CD4-positive, alpha-beta T cell treated with Interferon alpha-2 for 1 hour (primary cell): ENCODE measurements at places on chromosomes 2 and 18.

GRCh38 chr18:12234451-12235190, 19.5 kb upstream of the CIDEA start:
- DNase-seq = no peak

DNA sequence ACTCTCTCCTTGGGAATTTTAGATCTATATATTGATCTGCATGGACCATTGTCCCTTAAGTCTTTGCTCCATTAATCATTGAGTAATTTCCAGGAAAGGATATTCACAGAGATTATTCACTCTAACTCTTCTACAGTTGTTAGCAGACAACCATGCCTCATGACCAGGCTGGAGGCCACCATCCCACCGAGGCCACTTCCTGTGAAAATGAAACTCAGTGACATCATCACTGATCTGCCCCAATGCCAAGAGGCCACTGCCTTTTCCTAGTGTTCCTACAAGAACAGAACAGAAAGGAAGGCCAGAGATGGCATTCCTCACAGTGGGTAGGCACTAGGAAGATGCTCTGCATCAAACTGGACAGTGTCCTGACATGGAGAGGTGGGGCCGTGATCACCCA, 161.3 kb downstream of the DTNA start:
- DNase-seq = no peak

DNA sequence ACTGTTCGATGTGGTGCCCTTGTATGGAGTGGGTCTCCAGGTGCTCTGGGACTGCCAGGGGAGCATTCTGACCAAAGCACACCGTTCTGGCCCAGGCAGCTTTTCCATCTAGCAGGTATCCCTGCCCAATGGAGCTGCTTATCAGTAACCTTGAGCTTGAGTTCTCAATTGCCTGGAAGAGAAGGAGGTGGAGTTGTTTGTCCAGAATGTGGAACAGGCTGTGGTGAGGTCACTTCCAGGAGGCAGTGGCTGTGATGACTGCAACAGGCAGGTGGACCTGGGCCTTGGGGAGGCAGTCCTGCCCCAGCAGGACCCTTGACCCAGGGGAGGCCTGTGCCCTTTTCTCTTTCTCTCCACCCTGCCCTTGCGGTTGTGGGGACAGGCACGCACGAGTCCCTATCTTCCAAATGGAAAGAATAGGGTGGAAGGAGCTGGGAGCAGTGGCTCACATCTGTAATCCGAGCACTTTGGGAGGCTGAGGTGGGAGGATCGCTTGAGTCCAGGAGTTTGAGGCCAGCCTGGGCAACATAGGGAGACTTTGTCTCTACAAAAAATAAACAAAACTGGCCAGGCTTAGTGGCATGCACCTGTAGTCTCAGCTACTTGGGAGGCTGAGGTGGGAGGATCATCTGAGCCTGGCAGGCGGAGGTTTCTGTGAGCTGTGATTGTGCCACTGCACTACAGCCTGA, 66.2 kb upstream of the MCFD2 start:
- no peak for DNase-seq

DNA sequence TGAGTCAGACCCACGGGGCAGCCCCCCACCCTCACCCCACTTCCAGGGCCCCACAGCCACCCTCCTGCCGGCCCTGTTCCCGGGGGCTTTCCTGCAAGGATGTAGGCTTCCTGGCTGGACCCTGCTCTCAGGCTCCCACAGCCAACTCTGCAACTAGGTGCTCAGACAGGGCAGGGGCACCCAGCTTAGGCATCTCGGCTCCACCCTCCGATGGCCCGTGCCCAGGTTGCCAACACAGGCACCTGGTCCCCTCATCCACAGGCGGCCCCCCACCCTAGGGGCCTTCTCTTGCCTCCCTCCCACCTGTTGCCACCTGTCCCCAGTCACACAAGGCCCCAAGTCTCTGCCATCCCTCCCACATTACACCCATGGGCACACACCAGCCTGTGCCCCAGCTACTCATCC, 34.6 kb downstream of the HS6ST1 start:
- DNase-seq = no peak

DNA sequence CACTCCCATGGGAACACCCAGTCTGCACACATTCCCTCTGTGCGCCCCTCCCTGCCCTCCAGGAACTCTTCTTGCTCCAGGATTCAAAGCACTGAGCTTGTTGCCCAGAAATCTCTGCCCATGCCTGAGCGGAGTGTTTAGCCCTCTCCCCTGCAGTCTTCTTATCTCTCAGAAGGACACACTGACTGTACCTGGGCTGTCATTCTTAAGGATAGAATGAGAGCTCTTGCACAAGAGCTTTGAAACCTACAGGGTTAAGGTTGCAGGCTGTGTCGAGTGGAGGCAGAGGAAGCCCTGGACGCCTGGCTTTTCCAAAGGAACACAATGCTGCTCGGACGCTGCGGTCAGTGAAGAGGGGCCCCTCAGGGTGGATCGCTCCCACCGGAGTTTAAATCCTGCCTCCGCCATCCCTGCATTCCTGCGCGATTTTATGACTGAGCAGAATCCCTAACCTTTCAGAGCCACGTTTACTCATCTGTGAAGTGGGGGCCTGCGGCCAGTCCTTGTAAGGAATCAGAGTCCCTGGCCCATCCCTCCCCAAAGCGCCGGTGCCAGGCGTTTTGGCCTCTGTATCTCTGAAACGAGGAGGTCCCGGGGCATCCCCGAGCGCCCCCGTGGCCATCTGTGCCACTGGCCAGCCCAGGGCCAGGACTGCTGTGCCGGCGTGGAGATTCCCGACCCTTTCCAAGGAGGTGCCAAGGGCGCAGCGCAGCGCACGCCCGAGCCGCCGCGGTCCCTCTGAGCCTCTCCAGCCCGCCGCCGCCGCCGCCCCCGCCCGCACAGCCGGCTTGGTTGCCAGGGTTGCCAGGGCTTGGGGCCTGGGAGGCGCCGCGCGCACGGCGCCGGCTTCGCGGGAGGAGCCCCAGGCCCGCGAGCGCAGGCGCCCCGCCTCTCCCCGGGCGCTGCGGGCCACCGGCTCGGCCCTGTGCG, 58.9 kb downstream of the FAM168B start:
- DNase-seq = no peak

GRCh38 chr18:801137-801536, 10.9 kb downstream of the YES1 start:
- no peak for DNase-seq

- DNase-seq = no peak
Observed at GRCh38 chr2:173231465-173231864, 123.2 kb upstream of the CDCA7 start.

DNA sequence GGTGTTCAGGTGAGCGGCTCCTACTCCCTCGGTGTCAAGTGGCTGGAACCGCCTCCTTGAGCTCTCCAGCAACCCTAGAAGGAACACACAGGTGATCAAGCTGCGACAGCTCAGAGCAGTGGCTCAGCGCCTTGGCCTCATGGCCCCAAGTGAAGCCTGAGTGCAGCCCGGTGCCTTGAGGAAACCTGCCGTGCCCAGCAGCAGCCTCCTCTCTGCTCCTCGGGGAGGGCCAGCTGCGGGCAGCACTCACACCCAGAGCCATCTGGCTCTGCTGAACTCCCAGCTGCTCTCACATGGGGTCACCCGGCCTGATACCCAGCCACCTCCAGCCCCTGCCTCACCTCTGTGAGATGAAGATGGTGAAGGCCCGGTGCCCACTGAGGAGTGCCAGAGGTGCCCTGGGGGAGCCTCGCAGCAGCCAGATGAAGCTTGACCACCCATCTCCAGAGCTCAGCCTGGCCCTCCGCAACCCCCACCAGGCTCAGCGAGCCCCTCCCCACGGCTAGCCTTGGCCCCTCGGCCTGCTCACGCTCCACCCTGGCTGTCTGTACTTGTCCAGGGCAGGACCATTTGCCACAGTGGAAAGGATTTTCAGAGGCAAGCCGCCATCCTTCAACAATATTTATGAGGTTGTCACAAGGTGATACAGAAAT, 70.6 kb upstream of the RAB6C start:
- DNase-seq = no peak

DNA sequence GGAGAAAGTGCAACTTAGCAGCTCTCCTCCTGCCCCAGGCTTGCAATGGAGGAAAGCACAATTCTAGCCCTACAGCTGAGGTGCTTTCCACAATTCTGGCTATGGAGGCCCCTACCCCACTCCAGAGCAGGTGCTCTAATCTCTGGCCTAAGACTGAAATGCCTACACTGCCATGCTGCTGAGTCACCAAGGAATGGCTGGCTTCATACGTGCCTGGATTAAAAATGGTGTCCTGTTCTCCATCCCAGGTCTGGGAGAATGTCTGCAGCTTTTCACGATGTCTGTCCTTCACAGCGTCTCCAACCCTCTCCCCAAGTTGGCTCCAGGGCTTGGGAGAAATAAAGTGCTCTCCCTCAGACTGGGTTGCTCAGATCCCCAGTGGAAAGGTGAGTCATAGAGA, 48.5 kb downstream of the MBOAT2 start:
- no peak for DNase-seq

DNA sequence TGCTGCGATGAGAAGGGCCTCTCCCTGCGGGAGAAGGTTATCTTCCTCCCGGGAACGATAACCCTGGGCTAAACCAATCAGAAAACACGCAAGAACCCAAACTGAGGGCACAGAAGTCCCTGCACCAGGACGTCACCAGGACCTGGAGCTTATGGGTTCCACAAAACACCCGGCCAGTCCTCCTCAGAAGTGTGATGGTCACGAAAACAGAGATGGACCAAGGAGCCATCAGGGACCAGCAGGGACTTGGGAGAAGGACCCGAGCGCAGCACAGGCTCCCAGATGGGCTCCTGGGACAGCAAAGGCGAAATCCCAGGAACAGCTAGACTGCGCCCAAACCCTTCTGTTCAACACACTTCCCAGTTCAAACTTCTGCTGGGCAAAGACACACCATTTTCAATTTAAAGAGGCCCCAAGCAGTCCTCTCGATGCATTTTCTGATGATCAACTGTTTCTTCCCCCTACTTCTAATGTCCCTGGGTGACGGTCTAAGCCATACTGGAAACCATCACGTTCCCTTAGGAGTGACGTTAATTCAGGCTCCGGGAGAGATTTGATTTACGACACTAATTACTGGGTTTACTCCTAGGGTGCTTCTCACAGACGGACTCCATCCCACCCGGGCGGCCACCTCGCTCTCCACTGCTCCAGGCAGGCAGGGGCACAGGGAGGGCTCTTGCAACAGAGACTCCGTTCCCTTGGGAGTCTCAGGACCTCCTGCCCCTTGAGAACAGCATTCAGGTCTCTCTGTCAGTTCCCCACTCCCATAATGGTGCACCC, 29.2 kb downstream of the ZNF516 start:
- no peak for DNase-seq

GRCh38 chr18:61995618-61996017, 102.8 kb upstream of the RNF152 start:
- DNase-seq = no peak

GRCh38 chr2:199014226-199014625, 443.5 kb downstream of the SATB2 start:
- DNase-seq = no peak

DNA sequence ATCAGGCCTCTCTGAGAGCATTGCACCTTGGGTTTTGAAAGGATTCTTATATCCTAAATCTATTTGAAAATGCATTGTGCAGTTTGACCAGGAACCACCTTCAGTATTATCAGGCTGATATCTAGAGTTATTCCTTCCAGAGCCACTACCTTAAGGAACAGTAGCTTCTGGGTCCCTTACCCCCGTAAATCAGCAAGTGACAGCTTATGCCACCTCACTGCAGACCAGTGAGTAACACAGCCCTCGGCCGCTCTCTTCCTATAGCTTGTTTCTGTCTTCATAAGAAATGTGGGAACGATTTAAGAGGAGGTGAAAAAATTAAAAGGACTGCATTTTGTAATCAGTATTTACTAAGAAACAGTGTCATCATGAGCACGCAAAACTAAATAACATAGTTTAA, 584.2 kb downstream of the GALR1 start:
- no peak for DNase-seq

- no peak for DNase-seq
Observed at GRCh38 chr2:158995677-158996049, 27.2 kb downstream of the TANC1 start.

GRCh38 chr18:2654928-2655177, 673 bp upstream of the SMCHD1 start:
- DNase-seq = peak; percentile 90

GRCh38 chr2:101596333-101596732, 101.2 kb upstream of the MAP4K4 start:
- DNase-seq = no peak

- no peak for DNase-seq
Observed at GRCh38 chr2:4745056-4745991, 946.9 kb upstream of the SOX11 start.

GRCh38 chr2:10777842-10778723, 34.5 kb downstream of the PDIA6 start:
- DNase-seq = no peak

DNA sequence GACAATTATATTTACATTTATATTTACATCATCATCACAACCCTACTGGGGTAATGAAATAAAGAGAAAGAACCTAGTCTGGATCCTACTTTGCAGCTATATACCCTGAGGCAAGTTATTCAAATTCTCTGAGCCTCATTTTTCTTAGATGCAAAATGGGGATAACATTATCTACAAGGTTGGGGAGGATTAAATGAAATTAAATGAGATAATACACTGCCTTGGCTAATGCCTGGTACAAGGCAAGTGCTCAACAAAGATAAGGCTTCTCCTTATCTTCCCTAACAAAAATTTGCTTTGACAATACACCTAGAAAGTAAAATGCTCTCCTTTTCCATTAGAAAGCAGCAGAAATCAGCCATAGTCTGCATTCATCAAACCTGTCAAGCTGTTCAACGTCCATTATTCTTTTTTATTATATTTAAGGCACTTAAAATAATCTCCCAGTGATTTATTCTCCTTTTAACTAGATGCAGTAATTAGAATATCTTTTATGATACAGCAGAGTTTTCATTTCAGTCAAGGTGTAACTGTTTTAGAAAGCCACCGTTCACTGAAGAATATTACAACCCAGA, 44.8 kb downstream of the TCF4 start:
- no peak for DNase-seq

GRCh38 chr18:63836456-63836855, 51.0 kb upstream of the SERPINB2 start:
- DNase-seq = no peak

DNA sequence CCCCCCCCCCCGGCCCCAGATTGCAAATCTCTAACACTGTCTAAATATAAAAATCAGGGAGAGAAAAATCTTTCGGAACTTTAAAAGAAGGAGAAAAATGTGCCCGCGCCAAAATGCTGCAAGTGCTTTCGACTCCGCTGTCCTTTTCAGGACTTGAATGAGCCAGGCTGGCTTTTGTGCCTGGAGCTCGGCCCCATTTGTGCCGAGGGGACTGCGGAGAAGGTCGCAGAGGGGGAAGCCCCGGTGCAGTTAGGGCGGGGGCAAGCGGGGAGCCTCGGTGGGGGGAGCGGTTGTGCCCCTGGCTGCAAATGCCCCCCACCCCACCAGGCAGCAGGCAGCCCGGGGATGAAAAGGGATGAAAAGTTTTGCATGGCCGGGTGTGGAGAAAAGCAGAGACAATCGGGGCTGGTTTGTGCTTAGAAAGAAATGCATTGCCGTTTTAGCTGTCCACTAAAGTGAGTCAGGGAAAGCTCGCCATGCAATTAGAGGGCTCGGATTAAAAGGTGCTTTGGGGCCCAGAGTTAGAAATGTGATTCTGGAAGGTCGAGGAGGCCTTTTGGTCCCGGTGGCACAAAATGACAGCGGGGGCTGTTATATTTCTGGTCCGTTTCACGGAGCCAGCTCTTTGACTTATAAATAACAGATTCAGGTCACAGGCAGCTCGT, 1.6 kb downstream of the INHBB start:
- no peak for DNase-seq

GRCh38 chr2:60662781-60663180, 93.3 kb upstream of the PAPOLG start:
- peak; percentile 11 for DNase-seq
